Erythroblast (primary cell): ENCODE measurements at places on chromosomes 2 and 18.

DNA sequence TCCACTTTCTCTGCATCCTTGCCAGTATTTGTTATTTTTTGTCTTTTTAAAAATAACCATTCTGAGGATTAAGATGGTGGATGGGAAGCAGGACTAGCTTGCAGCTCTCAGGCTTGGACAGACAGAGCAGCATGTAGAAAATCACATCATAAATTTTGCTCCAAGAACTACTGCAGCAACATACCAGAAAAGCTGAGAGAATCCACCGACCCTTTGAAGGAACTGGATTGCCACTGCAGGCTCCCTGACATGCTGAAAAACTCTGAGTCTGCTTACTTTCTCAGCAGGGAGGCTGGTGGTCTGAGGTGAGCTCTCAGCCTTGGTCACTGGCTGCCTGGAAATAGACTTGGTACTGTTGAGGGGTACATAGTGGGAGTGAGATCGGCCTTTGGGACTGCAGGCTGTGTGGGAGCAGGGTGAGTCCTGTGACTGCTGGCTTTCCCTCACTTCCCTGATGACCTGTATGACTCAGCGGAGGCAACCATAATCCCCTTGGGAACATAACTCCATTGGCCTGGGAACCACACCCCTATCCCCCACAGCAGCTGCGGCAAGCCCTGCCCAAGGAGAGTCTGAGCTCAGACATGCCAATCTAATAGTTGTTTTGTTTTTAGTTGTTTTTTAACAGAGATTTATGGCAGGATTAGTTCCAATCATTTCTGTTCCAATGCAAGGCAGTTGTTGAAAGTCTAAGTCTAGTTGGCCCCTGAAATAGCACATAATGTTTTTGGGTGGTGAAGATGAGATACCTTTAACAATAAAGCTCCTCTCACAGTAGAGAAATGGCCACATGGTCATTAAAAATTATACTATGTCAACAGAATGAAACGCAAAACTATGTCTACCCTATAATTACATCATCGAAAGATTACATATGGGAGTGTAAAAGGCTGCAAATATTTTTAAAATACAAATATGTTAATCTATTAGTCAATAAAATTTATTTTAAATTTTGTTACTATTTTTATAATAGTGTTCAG is 414.2 kb upstream of the CHAC2 start:
- no peak for DNase-seq

DNA sequence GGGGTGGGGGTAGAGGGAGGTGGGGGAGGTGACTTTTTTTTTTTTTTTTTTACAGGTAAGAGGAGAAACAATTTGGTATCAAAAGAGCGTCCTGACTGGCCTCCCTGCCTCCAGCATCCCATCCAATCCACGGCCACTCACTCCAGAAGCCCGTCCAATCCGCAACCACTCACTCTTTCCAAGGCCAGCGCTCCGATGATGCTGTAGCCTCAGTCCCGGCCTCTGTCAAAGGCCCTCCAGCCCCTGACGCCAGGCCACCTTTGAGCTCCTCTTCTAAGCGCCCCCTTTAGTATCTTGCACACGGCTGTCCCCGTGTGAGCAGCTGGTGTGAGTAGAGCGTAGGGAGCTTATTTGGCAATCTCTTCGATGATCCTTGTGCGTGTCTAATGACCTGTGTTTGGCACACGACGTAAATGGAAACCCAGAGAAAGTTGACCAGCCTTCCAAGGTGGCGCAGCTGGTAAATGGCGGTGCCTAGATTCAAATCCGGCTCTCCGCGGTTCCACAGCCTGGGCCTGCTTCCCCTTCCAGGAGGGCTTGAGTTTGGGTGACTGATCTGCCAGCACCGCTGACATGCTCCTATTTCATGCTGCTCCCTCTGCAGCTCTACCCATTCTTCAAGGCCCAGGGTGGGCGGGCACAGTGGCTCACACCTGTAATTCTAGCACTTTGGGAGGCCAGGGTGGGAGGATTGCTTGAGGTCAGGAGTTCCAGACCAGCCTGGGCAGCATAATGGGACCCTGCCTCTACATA is 23.8 kb upstream of the PXDN start:
- DNase-seq, result no peak

DNA sequence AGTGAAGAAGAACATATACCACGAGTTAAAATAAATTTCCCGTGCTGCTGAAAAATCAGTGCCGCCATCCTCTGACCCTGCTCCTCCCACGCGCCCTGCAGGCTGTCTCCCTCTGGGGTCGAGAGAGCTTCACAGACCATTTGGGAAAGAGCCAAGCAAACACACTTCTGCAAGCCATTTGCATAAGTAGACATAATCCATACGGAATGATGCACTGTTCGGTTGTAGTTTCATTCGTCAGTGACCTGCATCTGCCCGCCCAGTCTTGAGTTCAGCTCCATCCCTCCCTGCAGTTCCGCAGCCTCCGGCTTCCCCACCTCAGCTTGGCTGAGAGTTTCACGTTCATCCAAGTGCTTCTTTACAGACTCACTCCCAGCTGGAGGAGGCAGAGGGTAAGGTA is 69.6 kb downstream of the TRAPPC12 start:
- DNase-seq, result no peak

DNA sequence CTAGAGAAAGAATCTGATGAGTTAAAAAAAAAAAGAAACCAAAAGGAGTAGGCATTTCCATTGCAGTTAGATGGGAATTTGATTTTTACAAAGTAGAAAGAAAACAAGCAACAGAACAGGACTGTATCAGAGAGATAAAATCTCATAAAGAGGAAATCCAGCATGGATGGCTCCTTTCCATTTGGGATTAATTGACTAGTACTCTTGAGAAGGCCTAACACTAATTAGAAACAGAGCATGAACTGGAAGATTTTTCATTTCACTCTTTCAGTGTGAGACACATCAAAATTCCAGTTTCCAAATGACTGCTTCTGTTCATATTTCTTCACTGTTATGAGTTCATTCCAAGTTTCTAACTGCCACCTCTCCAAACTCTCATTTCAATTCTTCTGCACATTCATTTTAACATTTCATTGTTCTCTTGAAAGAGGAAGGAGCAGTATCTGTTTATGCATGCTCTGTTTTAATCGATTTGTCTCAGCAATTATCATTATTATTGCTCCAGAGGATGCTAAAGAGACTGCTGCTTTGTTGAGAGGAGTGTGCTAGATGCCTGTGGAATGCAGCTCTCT is 108.8 kb upstream of the PIEZO2 start:
- no peak for DNase-seq

GRCh38 chr2:169715379-169716237 is 18.0 kb upstream of the KLHL23 start:
- DNase-seq, result peak; percentile 90

GRCh38 chr18:75691483-75691882 is 264.0 kb upstream of the SMIM21 start:
- DNase-seq, result no peak

DNA sequence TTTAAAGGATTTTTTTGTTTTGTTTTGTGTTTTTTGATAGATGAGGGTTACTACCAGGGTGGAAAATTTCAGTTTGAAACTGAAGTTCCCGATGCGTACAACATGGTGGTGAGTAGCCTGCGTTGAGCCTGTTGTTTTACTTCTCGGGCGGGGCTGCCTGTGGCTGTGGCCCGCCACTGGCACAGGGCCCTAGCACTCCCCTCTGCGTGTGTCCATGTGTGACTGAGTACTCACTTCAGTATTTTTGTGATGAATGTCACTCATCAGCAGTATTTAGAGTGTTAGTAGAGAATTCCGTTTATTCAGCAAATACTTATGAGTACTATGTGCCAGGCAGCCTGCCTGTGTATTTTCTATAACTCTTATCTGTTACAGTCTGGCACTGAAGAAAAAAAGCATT is 44.3 kb upstream of the SCLY start:
- DNase-seq, result no peak

DNA sequence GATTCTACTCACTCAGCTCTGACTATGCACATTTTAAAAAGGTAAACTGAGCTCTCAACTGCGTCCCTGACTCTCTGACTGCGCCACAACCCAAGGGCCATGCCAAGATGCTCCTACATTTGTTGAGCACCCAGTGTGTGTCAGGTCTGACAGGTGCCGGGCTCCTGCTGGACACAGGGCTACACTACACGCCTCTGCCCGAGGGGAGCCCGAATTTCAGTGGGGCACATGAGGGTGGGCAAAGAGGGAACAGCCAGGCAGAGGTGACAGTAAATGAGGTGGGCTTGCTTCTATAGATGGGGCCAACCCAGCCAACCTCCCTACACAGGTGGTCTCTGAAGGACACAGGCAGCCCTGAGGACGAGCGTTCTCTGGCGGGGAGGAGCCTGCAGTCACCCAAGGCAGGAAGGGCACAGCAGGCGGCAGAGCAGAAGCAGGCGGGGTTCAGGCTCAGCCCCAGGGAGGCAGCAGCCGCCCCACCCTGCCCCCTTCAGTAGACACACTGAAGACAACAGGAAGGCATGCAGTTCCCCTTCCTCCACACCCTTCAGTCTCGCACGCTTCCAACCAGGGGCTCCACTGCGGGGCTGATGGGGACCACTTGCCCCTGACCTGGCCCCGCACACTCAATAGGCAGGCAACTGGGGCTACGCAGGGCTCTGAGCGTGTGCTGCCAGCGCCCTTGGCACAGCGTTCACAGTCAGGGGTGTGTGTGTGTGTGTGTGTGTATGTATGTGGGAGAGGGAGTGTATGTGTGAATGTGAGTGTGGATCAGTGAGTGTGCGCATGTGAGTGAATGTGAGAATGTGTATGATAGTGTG is 98.4 kb downstream of the UXS1 start:
- DNase-seq, result no peak

GRCh38 chr2:54409752-54410151 is 46.4 kb upstream of the SPTBN1 start:
- DNase-seq, result no peak

GRCh38 chr18:2083691-2084090 is 487.6 kb downstream of the METTL4 start:
- peak; percentile 20 for DNase-seq

DNA sequence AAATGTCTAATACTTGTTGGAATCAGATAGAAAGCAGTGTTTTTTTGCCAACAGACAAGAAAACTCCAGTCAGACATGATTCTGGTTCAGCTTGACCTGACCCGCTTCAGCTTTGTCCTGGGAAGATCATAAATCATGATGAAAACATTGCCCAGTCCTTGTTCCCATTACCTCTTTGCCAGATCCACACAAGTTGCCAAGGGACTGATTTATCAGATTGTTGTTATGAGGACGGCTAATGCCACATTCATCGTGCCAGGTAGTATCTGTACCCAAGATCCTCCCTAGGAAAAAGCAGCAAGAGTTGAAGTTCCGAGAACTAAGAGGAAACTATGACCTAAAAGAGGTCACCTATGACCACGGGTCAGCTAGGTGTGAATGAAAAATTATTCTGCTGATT is 39.0 kb downstream of the SLC40A1 start:
- no peak for DNase-seq

GRCh38 chr2:215145611-215146010 is 7.2 kb upstream of the ABCA12 start:
- DNase-seq, result no peak

DNA sequence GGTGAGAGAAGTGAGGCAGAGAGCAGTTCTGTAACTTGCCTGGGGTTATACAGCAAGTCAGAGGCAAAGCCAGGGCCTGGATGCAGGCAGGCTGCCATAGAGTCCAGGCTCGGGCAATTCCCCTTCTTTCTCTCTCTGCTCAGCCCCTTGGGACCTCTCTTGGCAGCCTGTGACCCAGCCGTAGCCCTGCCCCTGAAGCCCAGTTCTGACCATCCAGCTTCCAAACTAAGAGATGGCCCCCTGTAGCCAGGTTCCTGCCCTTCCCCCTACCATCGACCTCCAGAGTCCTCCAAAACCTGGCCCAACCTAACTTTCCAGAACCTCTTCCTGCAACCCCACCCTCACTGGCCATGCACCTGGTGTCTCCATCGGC is 201.2 kb downstream of the CTIF start:
- DNase-seq, result no peak

DNA sequence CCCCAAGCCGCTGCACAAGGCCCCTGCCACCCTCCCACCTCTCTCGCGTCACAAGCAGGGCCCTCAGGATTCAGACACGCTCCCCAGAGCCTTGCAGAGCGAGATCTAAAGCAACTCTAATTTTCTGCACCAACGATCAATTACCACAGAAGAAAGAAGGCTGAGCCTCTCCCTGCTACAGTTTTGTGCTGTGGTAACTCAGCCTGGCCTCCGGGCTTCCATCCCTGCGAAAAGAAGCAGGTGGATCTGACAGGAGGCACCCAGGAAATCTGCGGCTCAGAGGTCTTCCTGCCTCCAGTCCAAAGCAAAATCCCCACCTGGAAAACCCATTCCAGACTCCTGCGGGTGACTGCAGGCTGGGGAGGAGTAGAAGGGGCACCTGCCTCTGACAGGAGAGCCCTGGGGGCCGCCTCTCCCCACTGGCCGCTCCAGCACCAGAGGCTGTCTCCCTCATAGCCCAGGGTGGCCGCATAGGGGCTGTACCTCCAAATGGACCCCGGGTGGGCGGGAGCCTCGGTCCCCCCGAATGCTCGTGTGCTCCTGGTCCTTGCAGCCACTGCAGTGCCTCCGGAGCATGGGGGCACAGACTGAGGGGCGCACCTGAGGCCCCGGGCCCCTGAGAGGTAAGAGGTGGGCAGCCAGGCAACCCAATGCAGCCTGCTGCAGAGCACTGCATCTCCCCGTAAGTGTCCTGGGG is 31.0 kb downstream of the PXDN start:
- no peak for DNase-seq

DNA sequence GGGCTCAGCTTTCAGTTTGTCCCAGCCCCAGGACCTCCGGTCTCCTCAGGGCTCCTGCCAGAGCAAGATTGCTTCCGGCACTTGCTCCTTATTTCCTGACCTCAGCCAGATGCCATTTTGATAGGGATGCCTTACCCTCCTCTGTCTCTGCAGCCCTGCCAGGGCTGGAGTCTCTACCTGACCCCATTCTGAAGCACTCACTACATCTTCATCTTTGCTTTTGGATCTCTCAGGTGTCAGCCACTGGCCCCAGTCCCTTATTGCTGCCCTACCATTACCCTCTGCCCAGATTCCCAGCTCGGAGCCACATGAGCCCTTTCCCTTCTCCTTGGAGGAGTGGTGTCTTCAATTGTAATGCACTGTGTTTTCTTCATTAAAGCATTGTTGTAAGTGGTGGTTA is 17.1 kb downstream of the OSBPL6 start:
- no peak for DNase-seq
